ENCODE measurements at places on chromosomes 7 and 10. TPM values are rescaled to one million over a fixed set of nuclear protein-coding genes. Genes with fewer than 3 reads are reported as not detected.

The TMEM236 gene
- total RNA-seq, result 3.2 TPM

The HOXA11 gene
- total RNA-seq, result 1.8 TPM

The NRG3 gene
- not detected for total RNA-seq

The FAM25G gene
- not detected for total RNA-seq

The HTRA1 gene
- 383 TPM for total RNA-seq

The COL26A1 gene
- not detected for total RNA-seq

The CAMK2B gene
- total RNA-seq, result 5.1 TPM

Data from subcutaneous adipose tissue (tissue), 4 donors.